Stomach (tissue), 19 donors: ENCODE measurements at places on chromosomes 6 and 20. TPM values are rescaled to one million over a fixed set of nuclear protein-coding genes. Genes with fewer than 3 reads are reported as not detected.

GRCh38 chr20:63855363-63856097, 5.8 kb upstream of the ABHD16B start:
- H3K4me1 ChIP-seq: peaks cover 30% of the 10 kb centered on the region
- no peak for DNase-seq
- H3K36me3 ChIP-seq: no peaks in the 10 kb centered on the region
- H3K27ac ChIP-seq: peak overlapping the region; percentile 67
- H3K27me3 ChIP-seq: peaks cover 33% of the 10 kb centered on the region

DNA sequence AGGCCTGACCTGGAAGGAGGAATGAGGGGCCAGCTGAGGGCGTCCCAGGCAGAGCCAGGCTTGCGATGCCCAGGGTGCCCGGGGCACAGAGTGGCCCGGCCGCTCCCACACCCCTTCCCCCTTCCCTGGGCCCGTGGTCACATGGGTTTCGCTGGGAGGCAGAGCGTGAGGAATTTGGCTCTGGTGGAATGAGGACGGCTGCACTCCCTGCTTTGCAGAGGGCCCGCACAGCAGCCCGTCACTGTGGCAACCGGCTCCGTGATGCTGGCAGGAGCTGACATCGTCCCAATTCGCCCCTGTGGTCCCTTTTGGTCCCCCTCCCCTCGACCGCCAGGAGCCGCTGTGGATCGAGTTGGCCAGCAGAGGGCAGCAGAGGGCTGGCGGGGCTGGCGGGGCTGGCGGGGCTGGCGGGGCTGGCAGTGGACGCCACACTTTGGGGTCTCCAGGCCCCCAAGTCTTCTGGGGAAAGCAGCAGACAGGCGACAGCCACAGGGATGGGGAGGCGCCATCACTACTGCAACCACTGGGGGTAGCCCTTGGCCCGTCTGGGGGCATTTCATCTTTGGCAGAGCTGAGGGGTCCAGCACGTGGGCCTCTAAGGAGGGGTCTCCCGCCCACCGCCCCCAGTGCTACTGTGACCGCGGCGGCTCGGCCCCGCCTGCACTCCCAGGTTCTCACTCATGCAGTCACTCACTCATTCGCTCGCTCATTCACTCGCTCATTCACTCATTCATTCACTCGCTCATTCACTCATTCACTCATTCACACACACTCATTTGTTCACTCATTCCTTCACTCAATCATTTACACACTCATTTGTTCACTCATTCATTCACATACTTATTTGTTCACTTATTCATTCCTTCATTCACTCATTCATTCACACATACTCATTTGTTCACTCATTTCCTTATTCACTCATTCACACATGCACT, 49.7 kb upstream of the BHLHE23 start:
- H3K36me3 ChIP-seq: no peaks in the 10 kb centered on the region
- no peaks in the 10 kb centered on the region for H3K27me3 ChIP-seq
- H3K4me1 ChIP-seq: peaks cover 10% of the 10 kb centered on the region

GRCh38 chr6:24766680-24767462, 7.9 kb upstream of the GMNN start:
- peaks cover 31% of the 10 kb centered on the region for H3K4me1 ChIP-seq
- no peak overlapping the region for H3K4me3 ChIP-seq
- H3K27me3 ChIP-seq: no peaks in the 10 kb centered on the region
- DNase-seq: peak; percentile 68

- H3K27ac ChIP-seq: no peak overlapping the region
- H3K4me3 ChIP-seq: no peak overlapping the region
- H3K4me1 ChIP-seq: no peaks in the 10 kb centered on the region
- peaks cover 39% of the 10 kb centered on the region for H3K36me3 ChIP-seq
- no peaks in the 10 kb centered on the region for H3K27me3 ChIP-seq
- DNase-seq: no peak
Measured at GRCh38 chr20:51725584-51726176, 42.5 kb downstream of the ATP9A start.

DNA sequence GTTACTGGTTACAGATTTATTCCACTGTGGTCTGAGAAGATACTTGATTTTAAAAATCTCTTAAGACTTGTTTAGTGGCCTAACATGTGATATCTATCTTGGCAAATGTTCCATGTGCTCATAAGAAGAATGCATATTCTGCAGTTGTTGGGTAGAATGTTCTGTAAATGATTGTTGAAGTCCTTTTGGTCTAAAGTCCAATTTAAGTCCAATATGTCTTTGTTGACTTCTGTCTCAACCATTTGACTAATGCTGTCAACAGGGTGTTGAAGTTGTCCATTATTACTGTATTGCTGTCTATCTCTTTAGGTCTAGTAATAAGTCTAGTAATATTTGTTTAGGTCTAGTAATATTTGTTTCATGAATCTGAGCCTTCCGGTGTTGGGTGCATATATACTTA, 387.8 kb upstream of the RUNX2 start:
- H3K27me3 ChIP-seq: no peaks in the 10 kb centered on the region
- H3K36me3 ChIP-seq: no peaks in the 10 kb centered on the region
- DNase-seq: no peak

DNA sequence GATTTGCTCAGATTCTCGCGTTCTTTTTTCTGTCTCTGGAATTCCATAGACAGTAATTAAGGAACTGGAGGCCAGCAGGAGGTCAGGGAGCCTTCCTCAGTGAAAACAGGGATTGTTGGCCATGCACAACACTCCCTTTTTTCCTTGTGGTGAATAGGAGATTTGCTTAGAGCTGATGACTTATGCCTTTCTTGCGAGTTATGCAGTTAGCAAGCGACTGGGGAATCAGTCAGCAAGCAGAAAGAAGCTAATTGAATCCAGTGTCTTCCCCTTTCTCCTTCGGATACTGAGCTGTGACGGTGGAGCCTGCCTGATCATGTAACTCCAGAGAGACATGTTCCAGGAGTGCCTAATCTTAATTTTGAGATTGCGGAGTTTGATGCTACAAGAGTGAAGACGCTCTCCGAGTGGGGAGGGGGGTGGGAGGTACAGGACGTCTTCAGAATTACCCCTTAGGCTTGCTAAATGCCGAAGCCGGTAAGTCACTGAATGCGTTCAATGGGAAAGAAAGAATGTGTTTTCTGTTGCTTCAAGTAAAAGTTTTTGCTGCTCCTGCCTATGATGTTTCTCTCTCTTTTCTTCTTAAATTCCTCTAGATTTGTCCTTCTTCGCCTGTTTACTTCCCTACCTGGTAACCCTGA, 165.9 kb downstream of the SASH1 start:
- peaks cover 7% of the 10 kb centered on the region for H3K4me1 ChIP-seq
- H3K4me3 ChIP-seq: peak overlapping the region; percentile 36
- no peaks in the 10 kb centered on the region for H3K27me3 ChIP-seq

DNA sequence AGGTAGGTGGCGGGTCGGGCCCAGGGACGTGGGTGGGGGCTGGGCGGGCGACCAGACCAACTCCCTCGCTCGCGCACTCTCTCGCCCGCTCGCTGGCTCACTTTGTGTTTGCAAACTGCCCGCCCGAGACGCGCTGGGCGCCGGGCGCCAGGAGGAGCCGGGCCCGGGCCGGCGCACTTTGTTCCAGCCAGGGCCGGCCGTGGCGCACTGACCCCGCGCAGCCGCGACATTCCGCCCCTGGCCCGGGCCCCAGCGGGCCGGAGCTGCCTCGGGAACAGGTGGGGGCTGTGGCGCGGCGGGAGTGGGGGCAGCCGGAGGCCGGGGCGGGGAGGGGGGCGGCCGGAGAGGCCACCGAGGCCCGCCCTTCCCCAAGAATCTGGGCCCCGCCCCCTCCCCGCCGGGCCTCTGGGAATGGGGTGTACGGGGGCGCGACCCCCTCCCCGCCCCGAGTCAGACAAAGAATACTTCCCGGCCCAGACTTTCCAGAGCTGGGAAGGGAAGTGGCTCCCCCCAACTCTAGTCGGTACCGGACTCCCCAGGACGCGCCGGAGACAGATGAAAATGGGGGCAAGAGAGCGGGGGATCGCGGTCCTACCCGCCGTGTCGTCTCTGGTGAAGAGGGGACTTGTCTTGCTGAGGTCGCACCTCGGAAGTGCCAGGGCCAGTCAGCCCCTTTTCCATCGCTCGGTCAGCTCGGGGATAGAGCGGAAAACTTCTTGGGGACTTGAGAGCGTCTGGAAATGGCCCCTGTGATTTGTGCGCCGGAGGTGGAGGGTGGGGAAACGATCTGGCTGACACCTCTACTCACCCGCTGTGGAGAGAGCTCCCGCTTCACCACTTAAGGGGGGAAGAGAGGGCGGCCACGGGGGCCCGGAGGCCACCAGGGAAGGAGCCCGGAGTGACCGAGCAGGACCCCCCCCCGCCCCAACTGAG, 951 bp downstream of the FOXP4 start:
- peaks cover 12% of the 10 kb centered on the region for H3K36me3 ChIP-seq
- H3K4me1 ChIP-seq: peaks cover 82% of the 10 kb centered on the region
- peak overlapping the region; percentile 99 for H3K4me3 ChIP-seq
- peak overlapping the region; percentile 81 for H3K27ac ChIP-seq
- peak; percentile 48 for DNase-seq

GRCh38 chr6:135183532-135184440, 2.7 kb downstream of the MYB start:
- H3K27me3 ChIP-seq: no peaks in the 10 kb centered on the region
- no peak overlapping the region for H3K27ac ChIP-seq
- peaks cover 26% of the 10 kb centered on the region for H3K4me1 ChIP-seq
- H3K4me3 ChIP-seq: peak overlapping the region; percentile 60
- H3K36me3 ChIP-seq: no peaks in the 10 kb centered on the region
- peak; percentile 85 for DNase-seq

- H3K27me3 ChIP-seq: no peaks in the 10 kb centered on the region
- H3K4me3 ChIP-seq: no peak overlapping the region
- H3K27ac ChIP-seq: no peak overlapping the region
- DNase-seq: no peak
- no peaks in the 10 kb centered on the region for H3K36me3 ChIP-seq
Measured at GRCh38 chr6:143325379-143326140, 124.9 kb downstream of the ADAT2 start.

DNA sequence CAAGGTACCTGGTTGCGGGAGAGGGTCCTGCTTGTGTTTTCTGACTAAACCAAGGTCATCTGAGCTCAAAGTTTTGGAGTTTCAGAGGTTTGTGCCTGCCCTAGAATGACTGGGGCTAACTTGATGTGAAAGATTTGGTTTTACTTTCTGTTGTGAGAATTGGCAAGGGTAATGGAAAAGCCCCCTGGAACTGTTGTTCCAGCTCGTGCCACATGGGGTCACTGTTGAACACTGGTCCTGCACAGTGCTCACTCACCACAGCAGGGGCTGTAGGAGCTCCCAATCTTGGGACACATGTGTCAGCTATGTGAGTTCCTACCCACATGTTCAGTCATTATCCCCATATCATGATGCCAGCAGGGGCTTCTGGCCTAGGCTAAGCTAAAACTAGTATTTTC, 6.5 kb downstream of the TGM6 start:
- no peaks in the 10 kb centered on the region for H3K4me1 ChIP-seq
- no peak overlapping the region for H3K27ac ChIP-seq
- H3K27me3 ChIP-seq: no peaks in the 10 kb centered on the region
- DNase-seq: no peak
- no peaks in the 10 kb centered on the region for H3K36me3 ChIP-seq
- H3K4me3 ChIP-seq: no peak overlapping the region

- DNase-seq: no peak
- no peaks in the 10 kb centered on the region for H3K36me3 ChIP-seq
- H3K4me1 ChIP-seq: no peaks in the 10 kb centered on the region
- H3K4me3 ChIP-seq: no peak overlapping the region
Measured at GRCh38 chr6:38503032-38503773, 136.5 kb downstream of the BTBD9 start.

DNA sequence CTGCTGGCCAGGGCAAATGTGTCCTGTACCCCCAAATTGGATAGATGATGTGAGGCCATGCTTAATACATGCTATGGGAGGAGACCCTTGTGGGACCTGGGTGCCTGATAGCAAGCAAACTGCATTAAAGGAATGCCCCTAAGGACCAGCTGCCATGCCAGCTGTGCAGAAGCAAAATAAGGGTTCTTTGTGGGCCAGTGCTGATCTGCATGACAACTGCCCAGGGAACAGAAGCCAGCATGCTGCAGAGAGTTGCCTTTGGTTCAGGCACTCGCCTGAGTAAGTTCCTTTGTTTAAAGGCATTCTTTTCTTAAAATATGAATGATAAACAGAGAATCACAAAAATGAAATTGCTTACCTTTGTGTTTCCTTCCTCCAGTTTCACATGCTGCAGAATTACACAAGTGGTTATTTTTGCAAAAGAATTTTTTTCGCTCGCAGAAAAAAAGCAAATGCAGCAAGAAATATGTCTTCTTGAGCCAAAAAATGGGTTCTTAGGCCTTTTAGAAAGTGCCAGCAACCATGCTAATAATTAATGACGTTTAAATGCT, 6.9 kb upstream of the SYNDIG1 start:
- H3K4me1 ChIP-seq: no peaks in the 10 kb centered on the region
- no peak overlapping the region for H3K27ac ChIP-seq
- no peaks in the 10 kb centered on the region for H3K36me3 ChIP-seq
- H3K4me3 ChIP-seq: no peak overlapping the region
- DNase-seq: no peak

GRCh38 chr6:26312096-26312463, 52.9 kb upstream of the BTN3A2 start:
- H3K4me1 ChIP-seq: peaks cover 31% of the 10 kb centered on the region
- peak overlapping the region; percentile 60 for H3K27ac ChIP-seq
- no peaks in the 10 kb centered on the region for H3K27me3 ChIP-seq
- peak overlapping the region; percentile 48 for H3K4me3 ChIP-seq

GRCh38 chr6:41463062-41463930, 82.9 kb upstream of the FOXP4 start:
- DNase-seq: peak; percentile 85
- no peak overlapping the region for H3K4me3 ChIP-seq
- H3K4me1 ChIP-seq: no peaks in the 10 kb centered on the region

DNA sequence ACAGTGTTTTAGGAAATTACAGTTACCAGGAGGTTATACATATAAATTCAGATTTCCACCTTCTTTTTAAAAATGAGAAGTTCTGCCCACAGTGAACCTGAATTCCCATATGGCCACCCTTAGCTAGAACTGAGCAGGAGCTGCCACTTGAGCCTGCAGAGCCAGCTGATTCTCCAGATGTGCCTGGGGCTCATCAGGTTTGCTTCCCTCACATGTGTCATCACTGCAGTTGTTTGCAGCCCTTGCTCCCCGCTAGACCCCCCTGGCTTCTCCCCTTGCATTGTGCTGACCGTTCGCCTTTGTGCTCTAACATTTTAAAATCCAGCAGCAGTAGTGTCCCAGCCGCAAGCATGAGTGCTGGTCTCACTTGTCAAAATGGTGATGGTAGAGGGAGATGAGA, 131.1 kb downstream of the UTRN start:
- no peak overlapping the region for H3K4me3 ChIP-seq
- H3K4me1 ChIP-seq: peaks cover 15% of the 10 kb centered on the region
- no peaks in the 10 kb centered on the region for H3K27me3 ChIP-seq
- no peak for DNase-seq

DNA sequence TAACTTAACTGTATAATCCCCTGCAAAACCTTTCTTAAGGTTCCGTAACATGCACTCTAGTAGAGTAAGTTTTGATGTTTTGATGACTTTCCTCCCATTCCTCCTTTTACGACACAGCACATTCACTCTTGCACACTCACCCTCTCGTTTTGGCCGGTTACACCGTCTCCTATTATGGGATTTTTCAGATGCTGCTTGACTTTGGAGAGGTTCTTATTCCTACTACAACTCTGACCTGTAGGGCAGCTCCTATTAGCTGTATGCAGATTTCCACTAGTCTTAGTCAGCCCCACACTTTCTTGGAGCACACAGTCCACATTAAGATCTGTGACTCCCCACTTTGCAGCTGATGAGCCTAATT, 223.7 kb upstream of the SYNCRIP start:
- DNase-seq: no peak
- H3K4me3 ChIP-seq: peak overlapping the region; percentile 34
- no peaks in the 10 kb centered on the region for H3K27me3 ChIP-seq
- H3K27ac ChIP-seq: peak overlapping the region; percentile 72

- DNase-seq: no peak
- no peaks in the 10 kb centered on the region for H3K27me3 ChIP-seq
Measured at GRCh38 chr6:18048953-18049630, 61.7 kb upstream of the KIF13A start.

Gene RIPOR3
- 13.4 TPM for total RNA-seq

Gene NTSR1
- total RNA-seq: not detected

Gene FGD2
- total RNA-seq: 2.6 TPM

Gene FAM83C
- not detected for total RNA-seq
